ENCODE measurements at places on chromosomes 7 and 10.
A peak's percentile ranks its signal among the peaks of the same experiment; 100 is the strongest.

DNA sequence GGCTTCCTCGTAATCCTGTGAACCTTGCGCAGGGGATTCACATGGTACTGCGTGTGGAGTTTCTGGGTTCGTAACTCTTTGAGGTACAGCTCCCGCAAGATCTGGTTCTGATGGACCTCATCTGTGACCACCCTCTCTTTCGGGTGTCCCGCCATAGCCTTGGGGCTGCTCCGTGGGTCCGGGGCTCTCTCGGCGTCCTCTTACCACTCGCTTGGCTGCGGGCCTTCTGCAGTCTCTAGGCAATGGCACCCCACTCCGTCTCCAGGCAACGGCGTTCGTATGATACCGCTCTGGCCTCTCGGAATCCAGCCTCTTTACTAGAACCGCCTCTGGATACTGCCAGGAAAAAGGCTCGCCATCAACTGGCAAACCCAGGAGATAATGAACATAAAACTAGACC is 54.7 kb upstream of the AMPH start:
- DNase-seq, result peak; percentile 93

- no peak for DNase-seq
These were observed 6.6 kb upstream of the REPIN1 start for GRCh38 chr7:150361807-150362621.

- DNase-seq, result no peak
These were observed 142.0 kb upstream of the ADO start for GRCh38 chr10:62662486-62662885.

- DNase-seq, result no peak
These were observed 42.2 kb downstream of the MINDY4 start for GRCh38 chr7:30813466-30813865.

- DNase-seq, result no peak
These were observed 84.8 kb upstream of the COL13A1 start for GRCh38 chr10:69716711-69717560.

- DNase-seq, result no peak
These were observed 55.6 kb downstream of the C10orf120 start for GRCh38 chr10:122643931-122644534.

GRCh38 chr7:77729574-77730348 is 33.5 kb downstream of the RSBN1L start:
- DNase-seq, result no peak

- DNase-seq, result no peak
These were observed 37.7 kb upstream of the CXCL12 start for GRCh38 chr10:44422570-44423101.

GRCh38 chr7:90948085-90948484 is 316.1 kb upstream of the FZD1 start:
- no peak for DNase-seq

- peak; percentile 3 for DNase-seq
These were observed 34.9 kb upstream of the STEAP1 start for GRCh38 chr7:90119178-90119971.

GRCh38 chr10:24097751-24098207 is 111.2 kb upstream of the KIAA1217 start:
- DNase-seq, result no peak

DNA sequence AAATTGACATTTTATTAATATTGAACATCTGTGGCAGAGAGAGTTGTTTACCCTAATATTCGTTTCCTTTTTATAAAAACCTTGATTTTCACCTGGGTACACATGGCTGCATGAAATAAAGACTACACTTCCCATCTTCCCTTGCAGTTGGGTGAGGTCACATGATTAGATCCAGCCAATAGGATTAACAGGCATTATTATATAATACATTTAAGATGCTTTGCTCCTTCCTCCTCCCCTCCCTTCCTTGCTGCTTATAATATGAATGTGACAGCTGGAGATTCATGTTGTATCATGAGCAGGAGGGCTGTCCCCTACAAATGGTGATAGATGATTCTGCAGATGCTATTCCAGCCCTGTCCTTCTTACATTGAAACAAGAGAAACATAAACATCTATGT is 146.6 kb downstream of the SH2D4B start:
- no peak for DNase-seq

DNA sequence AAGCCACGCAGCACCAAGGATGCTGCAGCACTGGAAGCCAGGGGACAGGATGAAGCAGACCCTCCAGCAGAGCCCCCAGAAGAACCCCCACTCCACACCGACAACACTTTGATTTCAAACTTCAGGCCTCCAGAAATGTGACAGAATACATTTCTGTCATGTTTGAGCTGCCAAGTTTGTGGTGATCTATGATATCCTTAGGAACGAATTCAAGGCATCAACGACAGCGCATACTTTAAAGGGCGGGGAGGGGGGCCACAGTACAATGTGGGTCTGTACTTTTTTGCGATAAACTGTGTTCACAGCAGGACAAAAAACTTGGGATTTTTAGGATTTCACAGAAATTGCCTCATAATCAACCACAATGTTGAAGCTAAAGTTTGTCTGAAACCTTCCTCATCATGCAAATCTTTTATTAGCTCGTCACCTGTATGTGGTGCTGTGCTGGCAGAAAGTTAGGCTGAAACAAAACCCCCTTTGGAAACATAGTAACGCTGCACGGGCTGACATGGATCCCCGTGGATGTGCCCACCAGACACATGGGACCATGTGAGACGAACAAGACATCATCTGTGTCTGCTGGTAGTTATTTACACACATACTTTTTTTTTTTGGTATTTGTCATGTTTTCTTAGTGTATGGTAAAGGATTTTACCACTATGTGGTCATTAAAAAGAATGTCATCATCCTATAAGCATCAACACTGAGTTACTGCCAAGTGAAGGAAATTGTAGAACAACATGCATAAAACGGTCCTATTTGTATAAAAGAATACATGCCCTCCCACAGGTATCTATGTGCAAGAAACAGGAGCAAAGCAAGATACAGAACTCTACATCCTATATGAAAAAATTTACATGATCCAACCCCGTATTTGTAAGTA is 113.3 kb upstream of the AFAP1L2 start:
- DNase-seq, result no peak

GRCh38 chr10:72223743-72224101 is 7.6 kb upstream of the ASCC1 start:
- DNase-seq, result no peak

DNA sequence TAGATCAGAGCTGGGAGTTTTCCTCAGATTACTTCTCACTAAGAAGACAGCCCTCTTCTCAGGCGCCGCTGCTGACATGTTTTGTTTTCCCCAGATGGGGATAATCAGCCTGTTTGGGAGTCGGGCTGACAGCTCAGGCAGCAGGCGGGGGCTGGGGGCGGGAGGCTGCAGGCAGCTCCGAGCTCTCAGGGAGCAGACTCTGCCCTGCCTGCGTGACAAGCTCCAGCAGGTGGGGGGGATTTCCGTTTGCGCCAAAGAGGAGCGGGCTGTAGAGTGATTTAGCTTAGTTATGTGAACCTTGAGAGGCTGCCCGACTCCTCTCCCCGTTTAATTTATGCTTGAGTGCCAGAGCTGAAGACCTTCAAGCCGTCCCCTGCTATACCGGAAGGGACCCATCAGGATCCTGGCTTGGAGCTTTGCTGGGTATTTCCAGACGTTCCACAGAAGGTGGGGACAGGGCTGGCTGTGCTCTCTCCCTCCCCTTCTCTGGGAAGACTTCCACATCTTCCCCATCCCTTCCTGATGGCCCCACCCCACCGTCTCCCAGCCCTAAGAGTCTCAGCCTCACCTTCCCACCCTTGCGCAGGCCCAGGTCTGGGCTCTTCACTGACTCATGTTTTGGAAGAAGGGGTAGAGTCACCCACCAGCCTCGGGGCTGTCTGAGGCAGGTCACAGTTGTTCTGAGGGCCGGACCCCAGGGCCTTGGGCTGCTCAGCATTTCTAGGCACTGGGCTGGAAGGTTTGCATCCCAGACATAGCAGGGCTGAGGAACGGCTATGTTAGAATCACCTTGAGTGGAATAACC is 24.7 kb upstream of the ADCYAP1R1 start:
- DNase-seq, result no peak

- DNase-seq, result no peak
These were observed 9.6 kb downstream of the ELMO1 start for GRCh38 chr7:37438906-37439652.

DNA sequence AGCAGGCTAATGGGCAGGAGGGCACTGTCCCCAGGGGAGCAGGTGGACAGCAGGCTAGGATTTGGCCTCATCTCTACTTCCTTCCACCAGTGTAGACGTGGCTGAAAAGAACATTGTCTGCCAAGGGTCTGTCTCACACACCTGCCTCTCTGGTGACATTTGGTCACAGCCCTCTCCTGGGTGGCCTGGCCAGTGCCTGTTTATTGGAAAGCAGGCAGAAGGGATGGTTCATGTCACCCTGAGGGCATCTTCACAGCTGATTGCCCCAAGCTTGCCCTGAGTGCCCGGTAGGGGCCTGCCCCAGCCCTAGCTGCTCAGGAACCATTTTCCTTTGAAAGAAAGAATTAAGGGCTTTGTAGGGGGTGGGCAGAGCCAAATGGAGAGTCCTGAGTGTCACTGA is 138.7 kb downstream of the C10orf105 start:
- no peak for DNase-seq

DNA sequence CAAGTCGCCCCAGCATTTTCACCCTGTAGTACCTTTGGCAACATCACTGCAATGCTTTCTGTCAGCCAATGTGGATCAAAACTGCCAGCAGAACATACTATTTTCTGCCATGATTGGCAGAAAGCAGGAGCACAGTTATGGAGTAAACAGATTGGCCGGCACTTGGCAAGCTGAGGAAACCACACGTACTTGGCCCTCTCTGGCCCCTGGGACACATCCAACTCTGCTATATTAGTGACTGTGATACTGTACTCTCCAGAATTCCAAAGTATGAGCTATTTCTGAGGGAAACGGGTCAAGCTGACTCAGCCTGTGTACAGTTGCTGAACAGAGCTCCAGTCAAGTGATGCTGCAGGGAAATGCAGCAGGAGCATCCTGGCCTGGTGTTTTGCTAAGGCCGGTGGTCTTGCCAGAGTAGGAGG is 39.8 kb upstream of the LANCL2 start:
- peak; percentile 57 for DNase-seq

GRCh38 chr7:3437467-3437866 is 136.4 kb downstream of the SDK1 start:
- DNase-seq, result no peak

Data from GOT3 (cell line).